ENCODE measurements at places on chromosomes 4 and X.

DNA sequence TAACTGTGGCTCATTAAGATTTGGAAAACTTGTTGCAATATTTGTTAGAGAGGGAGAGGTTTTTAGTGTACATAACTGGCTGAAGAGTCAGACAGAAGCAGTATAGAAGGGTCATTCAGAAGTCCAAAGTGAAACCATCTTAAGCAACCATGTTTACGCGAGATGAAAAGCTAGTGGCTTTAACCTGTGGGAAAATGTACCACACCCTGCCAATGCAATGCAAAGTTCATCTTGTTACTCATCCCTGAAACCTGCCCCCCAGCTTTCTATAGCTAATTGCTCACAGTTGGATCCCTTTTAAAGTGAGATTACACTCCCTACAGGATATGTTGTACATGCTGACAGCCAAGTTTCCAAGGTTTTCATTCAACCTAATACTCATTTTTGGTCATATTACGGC is 96.7 kb upstream of the RAPGEF2 start:
- DNase-seq, result no peak

DNA sequence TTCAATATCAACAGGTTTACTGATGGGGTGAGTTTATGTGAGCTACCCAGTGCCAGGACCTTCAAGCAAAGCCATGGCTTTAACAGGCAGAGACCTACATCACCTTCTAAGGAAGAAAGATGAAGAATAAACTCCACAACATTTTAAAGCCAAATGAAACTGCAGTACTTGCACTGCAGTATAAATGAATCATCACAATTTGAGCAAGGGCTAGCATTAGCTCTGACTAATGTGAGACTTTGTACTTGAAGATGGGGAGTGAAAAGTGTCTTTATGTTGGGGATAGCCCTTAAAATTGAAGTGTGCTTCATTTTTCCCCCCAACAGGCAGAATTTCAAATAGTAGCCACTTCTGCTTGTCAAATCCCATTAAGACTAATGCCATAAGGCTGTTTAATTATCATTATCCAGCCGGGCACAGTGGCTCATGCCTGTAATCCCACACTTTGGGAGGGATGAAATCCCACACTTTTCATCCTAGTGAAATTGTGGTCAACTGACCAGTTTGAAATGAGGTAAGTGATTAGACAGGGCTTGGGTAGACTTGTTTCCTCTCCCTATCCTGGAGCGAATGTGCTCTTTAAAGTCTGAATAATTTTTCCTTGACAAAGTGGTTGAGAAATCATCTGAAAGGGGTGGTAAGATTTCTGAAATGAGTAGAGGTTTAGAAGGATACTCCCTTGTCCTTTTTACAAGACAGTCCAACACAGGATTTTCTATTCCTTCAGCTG is 27.2 kb upstream of the GPR34 start:
- DNase-seq, result no peak

DNA sequence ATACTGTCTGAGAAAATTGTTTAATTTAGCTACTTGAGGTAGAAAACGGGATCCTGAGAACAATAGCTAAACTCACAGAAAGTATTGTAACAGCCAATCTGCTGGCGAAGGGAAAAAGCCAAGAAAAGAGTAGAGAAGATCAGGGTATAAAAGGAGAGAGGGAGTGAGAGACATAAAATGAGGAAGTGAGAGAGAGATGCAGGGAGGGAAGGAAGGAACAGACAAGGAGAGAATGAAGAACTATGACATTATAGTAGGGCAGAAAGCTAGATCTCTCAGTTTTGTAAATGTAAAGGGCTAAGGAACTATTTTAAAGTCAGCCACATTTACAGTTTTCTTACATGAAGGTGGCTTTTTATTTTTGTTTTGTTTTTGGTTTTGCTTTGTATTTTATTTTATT is 1.6 kb upstream of the GIMD1 start:
- DNase-seq, result no peak

DNA sequence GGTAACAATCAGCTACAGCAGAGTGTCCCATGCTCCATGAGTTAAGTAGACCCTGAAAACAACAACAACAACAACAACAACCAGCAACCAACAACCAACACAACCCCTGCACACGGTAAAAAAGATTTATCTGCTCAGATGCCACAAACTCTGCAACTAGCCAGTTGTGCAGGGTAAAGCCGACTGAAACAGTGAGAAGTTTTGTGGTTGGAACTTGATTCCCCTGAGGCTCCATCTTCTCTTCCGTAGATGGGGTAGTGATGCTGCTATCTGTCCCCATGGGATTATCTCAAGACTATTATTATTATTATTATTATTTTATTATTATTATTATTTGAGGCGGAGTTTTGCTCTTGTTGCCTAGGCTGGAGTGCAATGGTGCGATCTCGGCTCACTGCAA is 50.6 kb upstream of the RAPGEF2 start:
- no peak for DNase-seq

DNA sequence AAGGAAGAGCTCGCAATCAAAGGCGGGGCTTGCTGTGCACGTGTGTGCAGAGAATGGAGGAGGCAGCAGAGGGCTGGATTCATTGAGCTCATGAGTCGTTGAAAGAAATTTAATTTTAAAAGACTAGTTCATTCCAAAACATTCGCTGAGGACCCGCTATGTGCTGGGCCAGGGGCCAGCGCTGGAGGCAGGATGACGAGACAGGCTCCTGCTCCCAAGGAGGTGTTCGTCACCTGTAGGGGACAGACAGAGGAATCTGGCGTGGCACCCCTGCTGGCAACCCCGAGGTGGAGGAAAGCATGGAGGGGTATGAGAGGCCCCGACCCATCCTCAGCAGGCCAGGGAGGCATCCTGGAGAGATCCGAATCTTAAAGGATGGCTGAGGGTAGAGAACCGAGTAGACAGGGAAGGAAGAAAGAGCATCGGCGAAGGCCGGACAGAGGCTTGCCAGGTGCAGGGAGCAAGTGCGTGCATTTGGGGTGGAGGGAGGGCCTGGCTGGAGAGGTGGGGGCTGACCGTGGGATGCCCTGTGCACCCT is 96.4 kb downstream of the CPZ start:
- no peak for DNase-seq

- DNase-seq, result no peak
Measured at GRCh38 chr4:5785806-5786680, 75.0 kb downstream of the EVC start.

DNA sequence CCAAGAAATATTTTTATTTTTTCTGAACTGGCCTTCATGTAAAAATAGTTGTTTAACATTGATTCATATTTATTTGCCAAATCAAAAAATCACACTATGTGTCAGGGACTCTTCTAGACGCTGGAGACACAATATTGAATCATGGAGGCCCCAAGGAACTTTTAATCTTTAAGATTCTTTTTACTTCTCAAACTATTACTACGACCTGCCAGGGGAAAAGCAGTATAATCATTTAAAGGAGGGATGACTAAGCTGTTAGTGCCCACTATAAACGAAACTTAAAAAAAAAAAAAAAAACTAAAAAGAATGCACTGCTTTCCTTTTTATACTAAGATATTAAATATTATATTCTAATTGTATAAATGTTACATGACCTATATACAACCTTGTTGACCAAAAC is 84.7 kb downstream of the PPA2 start:
- DNase-seq, result no peak

DNA sequence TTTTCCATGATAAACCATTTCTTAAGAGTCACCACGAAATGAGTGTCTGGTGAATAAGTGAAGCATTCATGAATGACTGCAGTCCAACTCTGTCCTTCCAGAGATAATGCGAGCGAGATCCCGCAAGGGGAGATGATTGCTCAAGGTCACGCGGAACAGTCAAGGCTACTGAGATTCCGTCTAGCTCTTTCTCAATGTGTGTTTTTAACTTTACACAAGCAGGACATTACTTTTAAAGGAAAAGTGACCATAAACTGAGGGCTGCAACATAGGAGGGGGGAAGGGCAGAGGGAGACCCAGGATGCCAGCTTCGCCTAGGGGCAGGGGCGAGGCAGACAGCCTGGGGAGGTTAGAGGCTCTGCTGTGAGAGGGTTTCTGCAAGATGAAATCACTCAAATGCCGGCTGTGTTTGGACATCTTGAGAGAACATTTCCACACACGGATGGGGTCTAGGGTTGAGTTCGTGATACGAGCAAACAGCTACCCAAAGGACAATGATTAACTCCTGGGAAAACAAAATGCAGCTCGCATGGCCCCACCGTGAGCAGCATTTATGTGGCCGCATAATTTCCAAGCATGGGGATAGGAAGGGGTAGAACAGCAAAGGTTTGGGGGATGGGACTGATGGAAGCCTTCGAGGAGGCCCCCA is 23.8 kb upstream of the CCNQ start:
- no peak for DNase-seq

DNA sequence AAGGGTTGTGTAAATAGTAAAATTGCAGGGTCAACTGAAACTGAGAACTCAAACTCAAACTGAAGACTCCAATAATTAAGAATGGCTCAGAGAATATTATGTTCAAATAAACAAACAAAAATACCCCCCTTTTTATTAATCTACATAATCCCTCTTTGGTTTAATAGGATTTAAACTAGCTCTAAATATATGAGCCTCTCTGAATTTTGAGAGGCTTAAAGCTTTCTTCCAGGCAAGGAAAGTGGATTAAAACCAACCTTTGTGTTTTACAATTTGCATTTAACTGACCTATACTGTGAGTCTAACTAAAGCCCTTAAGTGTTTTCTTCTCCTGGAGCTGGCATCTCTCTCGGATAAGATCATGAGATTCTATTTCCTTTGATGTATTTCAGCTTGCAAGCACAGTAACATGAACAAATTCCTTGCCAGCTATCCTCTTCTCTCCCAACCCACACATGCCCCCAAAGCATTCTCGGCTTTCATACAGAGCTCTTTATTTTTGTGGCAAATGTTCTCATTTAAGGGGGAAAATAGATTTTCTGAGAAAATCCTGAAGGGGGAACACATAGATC is 1310.8 kb upstream of the AGA start:
- DNase-seq, result no peak

- DNase-seq, result no peak
Measured at GRCh38 chr4:2698504-2698903, 57.6 kb downstream of the TNIP2 start.

DNA sequence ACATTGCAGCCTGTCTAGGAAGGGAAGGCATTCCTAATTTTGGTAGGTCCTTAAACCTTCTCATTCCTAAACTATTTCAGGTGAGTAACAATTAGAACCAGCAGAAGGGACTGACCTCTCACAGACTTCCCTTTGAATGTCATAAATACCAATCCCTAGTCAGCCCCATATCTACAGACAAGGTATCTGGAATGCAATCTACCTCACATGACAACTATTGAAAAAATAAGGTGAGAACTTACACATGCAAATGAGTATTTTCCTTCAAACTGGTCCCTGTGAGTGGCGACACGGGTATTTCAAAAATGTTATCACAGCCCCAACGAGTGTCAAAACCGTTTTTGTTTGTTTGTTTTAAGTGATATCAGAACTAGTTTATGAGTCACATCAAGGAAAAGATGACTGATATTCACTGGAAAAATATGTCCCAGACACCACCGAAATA is 102.4 kb upstream of the VCX2 start:
- DNase-seq, result no peak

DNA sequence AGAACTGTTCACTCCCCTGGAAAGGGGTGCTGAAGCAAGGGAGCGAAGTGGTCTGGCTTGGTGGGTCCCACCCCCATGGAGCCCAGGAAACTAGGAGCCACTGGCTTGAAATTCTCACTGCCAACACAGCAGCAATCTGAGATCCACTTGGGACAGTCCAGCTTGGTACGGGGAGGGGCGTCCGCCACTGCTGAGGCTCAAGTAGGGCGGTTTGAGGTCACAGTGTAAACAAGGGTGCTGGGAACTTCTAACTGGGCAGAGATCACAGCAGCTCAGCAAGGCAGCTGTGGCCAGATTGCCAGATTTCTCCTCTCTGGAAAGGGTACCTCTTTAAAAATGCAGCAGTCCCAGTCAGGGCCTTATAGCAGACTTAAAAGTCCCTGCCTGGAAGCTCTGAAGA is 53.9 kb upstream of the GALNTL6 start:
- DNase-seq, result no peak

DNA sequence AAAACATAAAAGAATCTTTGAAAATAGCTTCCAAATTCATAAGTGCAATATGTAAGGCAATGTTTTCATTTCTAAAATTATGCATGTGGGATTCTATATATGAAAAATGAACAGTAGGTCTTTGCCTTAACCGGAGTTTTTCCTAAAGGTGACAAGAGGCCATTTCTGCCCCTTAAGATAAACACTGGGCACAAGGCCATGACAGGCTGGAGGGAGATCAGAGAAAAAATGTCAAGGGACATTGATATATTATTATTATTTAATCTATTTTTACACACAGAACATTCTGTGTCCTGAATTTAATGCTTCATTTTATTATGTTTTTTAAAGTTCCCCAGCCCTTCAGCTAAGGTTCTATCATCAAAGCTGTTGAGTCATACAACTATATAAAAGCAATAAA is 118.8 kb downstream of the CHM start:
- DNase-seq, result no peak

GRCh38 chrX:104961926-104962325 is 258.6 kb downstream of the TEX13A start:
- no peak for DNase-seq

DNA sequence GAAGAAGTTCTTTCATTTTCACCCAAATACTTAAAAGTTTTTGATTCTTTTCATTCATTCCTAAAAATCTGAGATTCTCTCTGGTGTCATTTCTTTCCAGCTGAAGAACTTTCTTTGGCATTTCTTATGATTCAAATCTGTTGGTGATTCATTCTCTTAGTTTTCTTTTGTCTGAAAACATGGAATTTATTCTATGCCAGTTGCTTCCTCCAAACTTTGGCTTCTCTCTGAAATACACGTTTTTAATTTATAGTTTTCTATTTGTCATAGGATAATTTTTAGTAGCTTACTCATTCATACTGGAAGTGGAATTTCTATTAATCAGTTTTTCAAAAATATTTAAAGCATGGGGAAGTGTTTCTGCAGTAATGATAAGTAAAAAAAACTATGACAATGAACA is 1012.0 kb downstream of the RPA4 start:
- no peak for DNase-seq

DNA sequence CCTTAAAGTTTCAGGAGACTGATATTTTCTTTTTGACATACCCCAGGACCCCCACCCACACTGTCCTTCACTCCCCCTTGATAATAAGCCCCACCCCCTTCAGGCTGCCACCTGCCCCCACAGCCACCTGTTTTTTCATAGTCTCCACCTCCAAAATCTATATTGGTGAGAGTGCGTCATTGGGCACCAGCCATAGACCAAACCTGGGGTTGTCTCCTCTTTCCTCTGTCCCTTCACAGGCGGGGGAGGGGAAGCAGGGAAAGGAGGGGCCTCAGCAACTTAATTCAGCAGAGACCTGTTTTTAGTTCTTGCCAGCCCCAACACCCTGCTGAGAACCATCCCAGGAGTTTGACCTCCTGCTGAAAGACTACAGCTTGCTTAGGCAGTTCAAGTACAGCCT is 1.1 kb downstream of the ARHGAP36 start:
- no peak for DNase-seq

GRCh38 chr4:147734496-147734895 is 2.6 kb downstream of the ARHGAP10 start:
- DNase-seq, result no peak

DNA sequence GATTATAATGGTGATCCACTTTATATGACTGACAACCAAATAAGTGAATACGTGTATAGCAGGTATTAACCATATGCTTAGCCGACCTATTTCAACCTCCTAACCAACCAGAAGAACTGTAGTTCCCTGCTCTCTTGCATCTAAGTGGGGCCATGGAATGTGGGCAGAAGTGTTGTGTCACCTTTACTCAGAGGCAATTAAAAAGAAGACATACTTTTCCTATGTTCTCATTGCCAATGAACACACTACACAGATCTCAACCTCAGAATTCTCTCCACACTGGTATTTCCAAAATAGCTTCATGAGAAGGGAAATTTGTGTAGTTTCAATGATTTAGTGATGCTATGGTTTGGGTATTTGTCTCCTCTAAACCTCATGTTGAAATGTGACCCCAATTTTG is 3.2 kb upstream of the NFKB1 start:
- no peak for DNase-seq

Measured in stimulated activated CD4-positive, alpha-beta T cell treated with anti-CD3 and anti-CD28 coated beads, Interleukin-1b, Interleukin-23, amount 100 ng/mL, for 1 hour (primary cell).